SK-N-SH (cell line): ENCODE measurements at places on chromosomes 2 and 18. TPM values are rescaled to one million over a fixed set of nuclear protein-coding genes. Genes with fewer than 3 reads are reported as not detected.

DNA sequence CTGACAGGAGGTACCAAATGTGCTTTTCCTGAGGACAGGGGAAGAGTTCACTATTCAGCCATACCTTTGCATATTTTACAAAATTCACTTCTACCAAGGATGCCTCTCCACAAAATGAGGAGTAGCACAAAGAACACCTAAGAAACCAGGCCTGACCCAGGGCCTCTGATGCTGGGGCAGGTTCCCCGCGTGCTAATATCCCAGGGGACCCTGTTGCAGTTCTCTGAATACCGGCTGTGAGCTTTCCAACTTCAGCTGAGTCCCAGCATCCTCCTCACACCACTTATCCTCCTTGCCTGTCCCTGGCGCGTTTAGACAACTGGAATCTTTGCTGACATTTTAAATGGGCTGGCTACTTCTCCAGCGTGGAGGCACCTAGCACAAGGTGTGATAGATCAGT is 142.3 kb downstream of the BCL2 start:
- no peaks in the 10 kb centered on the region for H3K27me3 ChIP-seq
- no peak overlapping the region for H3K4me3 ChIP-seq
- peaks cover 5% of the 10 kb centered on the region; the same call in 1 of the 2 replicates for H3K4me1 ChIP-seq
- DNase-seq, result no peak
- H3K27ac ChIP-seq, result no peak overlapping the region

- H3K4me1 ChIP-seq, result no peaks in the 10 kb centered on the region
- no peak for DNase-seq
- H3K27me3 ChIP-seq, result no peaks in the 10 kb centered on the region
- no peak overlapping the region for H3K4me3 ChIP-seq
These were observed 18.1 kb downstream of the REG1A start for GRCh38 chr2:79138385-79138784.

DNA sequence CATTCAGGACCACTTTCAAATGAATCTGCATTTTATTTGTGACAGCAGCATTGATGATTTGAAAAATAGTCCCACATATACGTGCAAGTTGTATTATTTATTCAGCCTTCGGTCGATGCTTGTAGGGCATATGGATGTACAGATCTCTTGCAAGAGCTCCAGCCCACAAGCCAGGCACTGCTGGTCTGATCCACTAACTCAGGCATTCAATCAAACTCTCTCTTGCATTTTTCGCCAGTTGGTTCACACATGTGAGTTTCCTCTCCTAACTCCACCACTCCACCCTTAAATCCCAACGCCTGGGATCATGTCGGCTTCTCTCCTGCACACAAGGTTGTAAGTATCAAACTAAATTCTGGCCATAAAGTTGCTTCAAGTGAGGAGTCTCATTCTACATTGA is 318.7 kb downstream of the CYP26B1 start:
- no peak overlapping the region; the same call in 1 of the 2 replicates for H3K27ac ChIP-seq
- no peak for DNase-seq
- no peaks in the 10 kb centered on the region for H3K36me3 ChIP-seq
- H3K27me3 ChIP-seq, result no peaks in the 10 kb centered on the region
- no peak overlapping the region; the same call in 1 of the 2 replicates for H3K4me3 ChIP-seq

GRCh38 chr2:237982039-237982725 is 15.4 kb downstream of the UBE2F start:
- H3K4me3 ChIP-seq, result no peak overlapping the region
- no peak overlapping the region for H3K27ac ChIP-seq
- DNase-seq, result no peak
- peaks cover 39% of the 10 kb centered on the region; the same call in 1 of the 2 replicates for H3K4me1 ChIP-seq
- H3K27me3 ChIP-seq, result no peaks in the 10 kb centered on the region
- peaks cover 7% of the 10 kb centered on the region for H3K36me3 ChIP-seq

IGFBP2 gene
- 668 and 695 TPM in 2 replicates for polyA plus RNA-seq

REG3A gene
- polyA plus RNA-seq, result not detected in 2 replicates

PIEZO2 gene
- polyA plus RNA-seq, result not detected in 2 replicates

GRCh38 chr2:46096260-46096659 is 200.9 kb upstream of the EPAS1 start:
- DNase-seq, result no peak
- H3K27ac ChIP-seq, result no peak overlapping the region; the same call in 1 of the 2 replicates
- H3K4me1 ChIP-seq, result no peaks in the 10 kb centered on the region; the same call in 1 of the 2 replicates
- H3K36me3 ChIP-seq, result peaks cover 22% of the 10 kb centered on the region; the same call in 1 of the 2 replicates
- no peak overlapping the region for H3K4me3 ChIP-seq

RAX gene
- polyA plus RNA-seq, result not detected in 2 replicates
